ENCODE measurements at places on chromosomes 6 and 20. TPM values are rescaled to one million over a fixed set of nuclear protein-coding genes. Genes with fewer than 3 reads are reported as not detected.

- DNase-seq: no peak
Observed at GRCh38 chr20:33237989-33238388, 2.2 kb downstream of the BPIFA1 start.

DNA sequence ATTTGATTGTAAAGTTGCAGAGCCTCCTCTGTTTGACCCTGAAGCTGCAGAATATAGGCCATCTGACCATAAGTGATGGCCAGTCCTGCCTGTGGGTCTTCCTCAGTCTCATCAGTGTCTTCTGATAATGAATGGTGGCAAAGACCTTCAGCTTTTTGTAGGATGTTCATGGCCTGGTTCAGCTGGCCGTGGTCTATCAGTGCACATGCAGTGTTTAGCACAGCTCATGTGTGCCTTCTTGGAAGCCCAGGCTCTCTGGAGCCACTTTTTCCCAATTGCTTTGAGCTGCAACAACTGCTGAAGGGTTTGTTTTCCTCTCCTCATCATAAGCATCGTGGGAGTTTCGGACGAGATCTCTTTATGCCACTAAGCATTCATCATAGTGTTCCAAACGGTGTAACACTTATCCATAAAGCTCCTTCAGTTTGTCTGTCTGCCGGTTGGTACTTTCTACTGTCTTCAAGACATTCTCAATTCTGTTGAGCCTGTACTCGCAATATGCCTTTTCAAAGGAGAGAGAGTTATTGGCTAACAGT is 70.1 kb upstream of the TULP4 start:
- no peak for DNase-seq

DNA sequence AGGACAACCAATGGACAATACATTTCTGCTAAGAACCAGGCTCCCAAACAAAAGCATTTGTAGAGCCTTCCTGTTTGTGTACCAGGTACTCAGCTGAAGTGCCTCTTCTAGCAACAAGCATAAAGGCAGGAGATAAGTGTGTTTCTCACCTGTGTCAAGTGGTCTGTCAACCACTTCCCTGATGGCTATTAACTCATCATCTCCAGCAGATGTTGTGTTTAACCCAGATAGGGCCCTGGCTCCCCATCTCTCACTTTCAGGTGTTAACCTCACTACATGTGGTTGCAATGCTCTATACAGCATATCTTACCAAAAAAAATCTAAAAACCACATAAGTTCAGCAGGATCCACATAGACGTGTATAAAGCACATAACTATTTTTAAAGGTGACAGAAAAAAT is 9.6 kb upstream of the IL17A start:
- DNase-seq: no peak

- no peak for DNase-seq
Observed at GRCh38 chr6:169938731-169939130, 187.3 kb downstream of the ERMARD start.

- DNase-seq: no peak
Observed at GRCh38 chr6:116611056-116611455, 5.2 kb upstream of the RSPH4A start.

DNA sequence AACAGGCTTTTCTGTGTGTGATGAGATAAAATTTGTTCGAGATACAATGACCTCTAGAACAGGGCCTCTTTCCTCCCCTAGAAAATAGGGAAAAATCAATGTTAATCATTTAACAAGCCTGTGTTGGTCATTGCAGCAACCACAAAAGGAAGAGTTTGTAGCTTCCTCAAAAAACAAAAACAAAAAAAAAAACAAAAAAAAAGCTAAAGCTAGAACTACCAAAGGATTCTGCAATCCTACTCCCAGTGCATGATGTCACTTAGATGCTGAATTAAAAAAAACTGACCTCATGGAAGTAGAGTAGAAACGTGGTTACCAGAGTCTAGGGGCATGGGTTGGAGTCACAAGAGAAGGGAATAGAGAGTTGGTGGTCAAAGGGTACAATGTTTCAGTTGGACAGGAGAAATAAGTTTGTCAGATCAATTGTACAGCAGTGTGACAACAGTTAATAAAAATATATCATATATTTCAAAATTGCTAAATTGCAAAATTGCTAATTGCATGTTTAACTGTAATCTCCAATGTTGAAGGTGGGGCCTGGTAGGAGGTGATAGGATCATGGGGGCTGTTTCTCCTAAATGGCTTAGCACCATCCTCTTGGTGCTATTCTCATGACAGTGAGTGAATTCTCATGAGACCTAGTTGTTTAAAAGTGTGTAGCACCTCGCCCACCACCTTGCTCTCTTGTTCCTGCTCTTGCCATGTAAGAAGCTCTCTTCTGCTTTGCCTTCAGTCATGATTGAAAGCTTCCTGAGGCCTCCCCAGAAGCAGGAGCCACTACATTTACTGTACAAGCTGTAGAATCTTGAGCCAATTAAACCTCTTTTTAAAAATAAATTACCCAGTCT is 163.4 kb upstream of the SIM1 start:
- no peak for DNase-seq

DNA sequence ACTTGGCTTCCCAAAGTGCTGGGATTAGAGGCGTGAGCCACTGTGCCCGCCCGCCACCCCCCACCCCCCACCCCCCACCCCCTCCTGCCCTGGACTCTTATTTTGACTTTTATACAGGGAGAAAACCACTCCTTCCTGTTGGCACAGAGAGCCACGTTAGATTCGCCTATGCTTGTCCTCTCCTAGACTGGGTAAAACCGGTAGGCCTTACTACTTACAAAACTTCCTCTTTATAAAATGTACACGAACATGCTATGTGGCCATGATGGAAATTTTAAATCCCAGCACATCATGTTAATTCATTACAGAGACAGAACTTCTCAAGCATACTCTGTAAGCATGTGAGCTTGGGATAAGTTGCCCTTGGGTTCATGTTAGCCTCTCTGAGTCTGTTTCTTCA is 124.2 kb downstream of the SLC24A3 start:
- DNase-seq: no peak

Gene DEFB132
- not detected for total RNA-seq

Gene MCHR2
- not detected for total RNA-seq

Gene TAB2
- total RNA-seq: 49.3 TPM

Gene RHAG
- total RNA-seq: not detected

Gene APOBEC2
- total RNA-seq: not detected

Gene SLC22A2
- total RNA-seq: not detected

Gene FANCE
- total RNA-seq: 19.2 TPM

Gene HCK
- total RNA-seq: not detected

Data from A673 (cell line).